ENCODE measurements at places on chromosomes 7 and 10. TPM values are rescaled to one million over a fixed set of nuclear protein-coding genes. Genes with fewer than 3 reads are reported as not detected.
A peak's percentile ranks its signal among the peaks of the same experiment; 100 is the strongest.

DNA sequence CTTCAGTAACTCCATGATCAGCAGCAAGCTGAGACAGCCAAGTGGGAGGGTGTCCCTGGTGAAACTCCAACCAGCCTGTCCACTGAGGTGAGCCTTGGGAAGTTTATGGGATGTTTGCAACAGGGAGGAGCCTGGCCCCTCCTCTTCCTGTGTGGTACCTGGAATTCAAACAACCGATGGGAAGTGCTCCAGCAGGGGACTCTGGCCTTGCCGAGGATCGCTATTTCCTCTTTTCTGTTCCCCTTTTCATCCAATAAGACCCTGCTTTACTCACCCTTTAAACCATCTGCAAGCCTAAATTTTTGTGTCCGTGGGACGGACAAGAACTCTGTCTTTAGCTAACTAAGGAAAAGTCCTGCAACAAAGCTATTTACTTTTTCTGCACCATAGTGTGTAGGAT lies 491.1 kb upstream of the ZMIZ1 start:
- H3K4me1 ChIP-seq, result no peaks in the 10 kb centered on the region
- H3K27ac ChIP-seq, result no peak overlapping the region
- no peaks in the 10 kb centered on the region for H3K36me3 ChIP-seq
- DNase-seq, result no peak

EGR2 gene
- 28.2 TPM for total RNA-seq

DNA sequence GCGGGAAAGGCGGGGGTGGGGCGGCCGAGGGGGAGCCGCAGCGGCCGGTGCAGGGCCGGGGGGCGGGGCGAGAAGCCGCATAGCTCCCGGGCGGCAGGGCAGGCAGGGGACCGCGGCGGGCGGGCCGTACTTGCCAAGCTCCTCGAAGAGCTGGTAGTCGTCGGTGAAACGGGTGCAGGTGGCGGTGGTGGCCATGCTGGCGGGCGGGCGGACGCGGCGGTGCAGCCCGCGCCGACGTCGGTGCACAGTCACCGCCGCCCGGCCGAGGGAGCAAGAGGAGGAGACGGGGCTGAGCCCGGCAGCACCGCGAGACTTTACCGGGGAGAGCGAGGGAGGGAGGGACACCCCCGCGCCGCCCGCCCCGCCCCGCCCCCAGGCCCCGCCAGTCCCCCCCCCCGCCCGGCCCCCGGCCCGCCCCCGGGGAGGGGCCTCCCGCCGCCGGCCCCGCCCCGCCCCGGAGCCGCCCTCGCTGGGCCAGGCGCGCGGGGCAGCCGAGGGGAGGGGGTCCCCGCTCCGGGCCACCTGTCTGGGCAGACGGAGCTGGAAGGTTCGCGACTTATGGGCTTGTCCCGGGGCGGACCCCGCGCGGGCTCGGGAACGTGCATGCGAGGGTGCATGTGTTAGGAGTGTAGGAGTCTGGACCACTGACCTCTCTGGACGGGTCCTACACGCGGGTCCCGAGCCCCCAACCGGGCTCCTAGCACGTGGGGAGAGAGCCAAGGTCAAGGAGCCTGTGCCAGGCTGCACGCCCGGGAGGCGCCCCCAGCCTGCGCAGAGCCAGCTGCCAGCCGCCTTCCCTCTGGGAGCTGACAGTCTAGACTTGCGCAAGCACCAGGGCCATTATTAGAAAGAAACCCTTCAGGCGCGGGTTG lies at the start of gene CAMK2G:
CAMK2G (minus strand) TSS at position 289 of the 872 bp plus-strand sequence; CDS start at position 195, 94 bp downstream.
- peak within 1 kb of the TSS; percentile 84 for H3K4me3 ChIP-seq
- H3K36me3 ChIP-seq, result no peaks in the 10 kb centered on the region
- peaks cover 16% of the 10 kb centered on the region for H3K4me1 ChIP-seq
- H3K27me3 ChIP-seq, result no peaks in the 10 kb centered on the region
- DNase-seq, result no peak
- peak within 1 kb of the TSS; percentile 58 for H3K27ac ChIP-seq

- DNase-seq, result no peak
- H3K36me3 ChIP-seq, result no peaks in the 10 kb centered on the region
- H3K27me3 ChIP-seq, result no peaks in the 10 kb centered on the region
- no peak overlapping the region for H3K4me3 ChIP-seq
- H3K4me1 ChIP-seq, result no peaks in the 10 kb centered on the region
These were observed 130.8 kb downstream of the DNAJB6 start for GRCh38 chr7:157467496-157468212.

Measured in GM12878 (cell line).